ENCODE measurements at places on chromosomes 4 and X.

DNA sequence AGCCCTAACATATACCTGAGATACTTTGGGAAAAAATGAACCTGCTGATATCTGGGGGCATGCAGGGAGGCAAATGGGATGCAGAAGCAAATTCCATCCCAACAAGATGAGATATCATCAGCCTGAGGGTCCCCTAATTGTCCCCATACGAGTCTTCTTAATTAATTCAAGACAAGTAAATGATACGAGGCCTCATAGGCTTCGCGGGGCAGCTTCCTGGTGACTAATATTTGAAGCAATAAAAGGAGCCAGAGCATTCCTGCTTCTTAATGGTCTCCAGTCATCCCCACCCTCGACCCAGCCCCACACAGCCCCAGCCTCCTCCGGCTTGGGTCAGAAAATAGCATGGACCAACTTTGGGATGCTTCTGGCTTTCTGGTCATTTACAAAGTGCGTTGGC, 99.6 kb upstream of the MSX1 start:
- no peak for DNase-seq

DNA sequence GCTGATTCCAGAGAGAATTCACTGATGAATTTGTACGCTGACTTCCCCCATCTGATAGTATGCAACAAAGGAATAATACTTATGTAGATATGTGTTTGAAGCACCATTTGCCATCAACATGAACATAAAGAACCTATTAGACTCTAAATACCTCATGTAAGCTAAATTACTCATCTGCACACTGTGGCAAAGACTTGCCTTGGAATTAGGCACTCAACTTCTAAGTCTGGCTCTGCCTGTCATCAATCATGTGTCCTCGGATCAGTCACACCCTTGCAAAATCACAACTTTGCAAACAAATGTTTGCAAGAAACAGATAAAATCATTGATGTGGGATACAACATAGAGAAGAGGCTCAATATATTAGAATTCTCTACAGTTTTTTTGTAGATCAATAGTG, 169.9 kb upstream of the LDB2 start:
- no peak for DNase-seq

GRCh38 chr4:175405961-175406360, 406.1 kb downstream of the GPM6A start:
- DNase-seq: no peak

DNA sequence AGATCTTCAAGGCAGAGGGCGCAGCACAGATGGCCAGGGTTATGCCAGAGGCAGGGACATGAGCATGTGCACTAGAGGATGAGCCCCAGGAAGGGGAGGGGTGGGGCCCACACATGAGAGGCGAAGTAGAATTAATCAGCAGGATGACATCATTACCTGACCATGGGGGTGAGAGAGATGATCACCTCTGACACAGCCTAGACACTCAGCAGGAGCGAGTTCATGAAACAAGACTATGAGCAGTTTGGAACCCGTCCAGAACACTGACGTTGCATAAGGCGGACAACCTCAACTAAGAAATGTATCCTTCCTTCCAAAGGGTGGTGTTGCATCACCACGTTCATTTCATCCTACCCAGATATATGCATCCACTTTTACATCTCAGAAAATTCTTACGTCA, 446.7 kb upstream of the TENM3 start:
- DNase-seq: no peak

GRCh38 chr4:123393721-123394120, 2.9 kb upstream of the SPRY1 start:
- no peak for DNase-seq

DNA sequence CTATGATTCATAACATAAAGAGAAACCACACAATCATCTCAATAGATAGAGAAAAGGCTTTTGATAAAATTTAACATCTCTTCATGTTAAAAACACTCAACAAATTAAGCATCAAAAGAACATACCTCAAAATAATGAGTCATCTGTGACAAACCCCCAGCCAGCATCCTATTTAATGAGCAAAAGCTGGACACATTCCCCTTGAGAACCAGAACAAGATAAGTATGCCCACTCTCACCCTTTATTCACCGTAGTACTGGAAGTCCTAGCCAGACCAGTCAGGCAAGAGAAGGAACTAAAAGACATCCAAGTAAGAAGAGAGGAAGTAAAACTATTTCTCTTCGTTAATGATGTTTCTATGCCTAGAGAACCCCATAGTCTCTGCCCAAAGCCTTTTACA, 507.2 kb downstream of the PABPC4L start:
- DNase-seq: no peak

- no peak for DNase-seq
Measured at GRCh38 chr4:40471923-40472322, 136.8 kb downstream of the CHRNA9 start.

DNA sequence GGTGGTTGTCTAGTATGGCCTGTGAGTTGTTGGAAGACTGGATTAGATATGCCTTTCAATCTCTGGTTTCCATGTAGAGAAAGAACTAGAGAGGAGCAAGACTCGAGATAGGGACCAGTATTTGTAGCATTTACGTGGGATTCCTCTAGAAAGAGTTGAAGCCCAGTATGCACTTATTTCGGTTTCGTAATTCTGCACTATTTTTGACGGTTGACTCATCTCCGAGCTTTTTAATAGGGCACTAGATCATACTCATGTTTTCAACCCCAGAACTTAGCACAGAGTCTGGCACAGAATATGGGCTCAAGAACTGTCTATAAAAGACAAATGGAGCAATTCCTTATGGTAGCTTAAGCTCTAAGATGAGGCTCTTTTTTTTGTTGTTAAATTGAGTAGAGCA, 15.7 kb downstream of the HELT start:
- DNase-seq: no peak

GRCh38 chrX:69229436-69229835, 64.2 kb upstream of the PJA1 start:
- peak; percentile 80 for DNase-seq

GRCh38 chrX:152537373-152537772, 86.3 kb upstream of the GABRA3 start:
- no peak for DNase-seq

DNA sequence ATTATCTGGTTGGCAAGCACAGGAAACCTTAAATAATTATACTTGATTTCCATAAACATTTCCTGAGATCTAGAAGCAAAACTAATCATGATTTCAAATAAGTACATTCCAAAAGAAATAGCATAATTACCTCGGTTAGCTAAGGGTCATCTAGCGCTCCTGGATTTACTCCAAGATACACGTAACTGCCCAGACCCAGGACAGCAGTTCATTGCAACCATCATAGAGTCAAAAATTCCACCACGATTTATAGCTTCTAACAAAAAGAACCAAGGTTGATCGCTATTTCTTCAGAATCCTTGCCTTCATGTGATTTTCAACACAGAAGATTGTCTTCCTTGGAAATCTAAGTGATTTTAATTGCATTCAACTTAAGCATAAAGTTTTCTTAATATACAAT, 1235.5 kb upstream of the TENM3 start:
- DNase-seq: no peak

DNA sequence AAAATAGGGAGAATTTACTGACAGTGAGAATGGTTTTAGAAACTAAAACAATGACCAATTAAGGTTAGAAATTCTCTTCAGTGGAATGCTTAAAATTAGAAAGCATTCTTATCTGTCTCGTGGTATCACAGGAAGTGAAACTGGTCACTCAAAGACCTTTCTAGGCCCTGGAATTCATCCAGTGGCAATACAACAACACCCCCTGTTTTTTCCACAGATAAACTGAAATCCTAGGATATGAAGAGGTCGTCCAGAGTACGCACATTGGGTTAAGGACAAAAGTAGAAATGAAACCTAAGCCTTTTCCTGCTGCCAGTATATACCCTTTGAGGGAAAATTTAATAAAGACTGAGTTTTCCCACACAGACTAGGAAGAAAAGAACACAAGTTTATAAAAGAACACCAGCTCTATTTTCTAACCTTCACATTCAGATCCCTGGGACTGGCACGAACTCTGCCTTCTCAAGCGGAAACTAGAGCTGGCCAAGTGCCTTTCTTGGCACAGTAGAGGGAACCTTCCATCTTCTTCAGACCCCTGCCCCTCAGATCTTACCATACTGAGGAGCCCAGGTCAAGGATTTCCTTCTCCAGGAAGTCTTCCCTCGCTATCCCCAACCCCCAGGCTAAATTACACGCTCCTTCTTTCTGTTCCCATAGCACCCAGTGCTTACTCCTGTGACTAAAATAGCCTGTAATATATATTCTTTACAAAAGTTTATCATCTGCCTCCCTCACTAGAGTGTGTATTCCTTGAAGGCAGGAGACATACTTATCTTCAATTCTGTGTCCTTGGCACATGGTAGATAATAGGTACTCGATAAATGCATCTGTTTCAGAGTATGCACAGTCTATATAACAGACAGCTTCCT, 16.9 kb downstream of the LHFPL1 start:
- DNase-seq: no peak

GRCh38 chr4:40685300-40685699, 55.6 kb upstream of the RBM47 start:
- no peak for DNase-seq

GRCh38 chrX:98207947-98208346, 1324.2 kb downstream of the RPA4 start:
- DNase-seq: no peak

- no peak for DNase-seq
Measured at GRCh38 chr4:48668254-48669017, 111.6 kb downstream of the FRYL start.

GRCh38 chr4:111802191-111802590, 343.1 kb upstream of the FAM241A start:
- no peak for DNase-seq

GRCh38 chrX:51334276-51334675, 1.7 kb downstream of the NUDT10 start:
- no peak for DNase-seq

GRCh38 chrX:8604131-8604530, 127.8 kb downstream of the ANOS1 start:
- DNase-seq: no peak

GRCh38 chrX:115709039-115709438, 148.1 kb downstream of the PLS3 start:
- no peak for DNase-seq

DNA sequence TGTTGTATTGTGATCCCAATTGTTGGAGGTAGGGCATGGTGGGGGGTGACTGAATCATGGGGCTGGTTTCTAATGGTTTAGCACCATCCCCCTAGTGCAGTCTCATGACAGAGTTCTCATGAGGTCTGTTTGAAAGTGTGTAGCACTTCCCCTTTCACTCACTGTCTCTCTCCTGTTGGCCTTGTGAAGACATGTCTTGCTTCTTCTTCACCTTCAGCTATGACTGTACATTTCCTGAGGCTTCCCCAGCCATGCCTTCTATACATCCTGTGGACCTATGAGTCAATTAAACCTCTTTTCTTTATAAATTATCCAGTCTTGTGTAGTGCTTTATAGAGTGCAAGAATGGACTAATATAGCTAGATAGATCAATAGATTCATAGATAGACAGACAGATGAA, 230.0 kb downstream of the MAGEE1 start:
- no peak for DNase-seq

DNA sequence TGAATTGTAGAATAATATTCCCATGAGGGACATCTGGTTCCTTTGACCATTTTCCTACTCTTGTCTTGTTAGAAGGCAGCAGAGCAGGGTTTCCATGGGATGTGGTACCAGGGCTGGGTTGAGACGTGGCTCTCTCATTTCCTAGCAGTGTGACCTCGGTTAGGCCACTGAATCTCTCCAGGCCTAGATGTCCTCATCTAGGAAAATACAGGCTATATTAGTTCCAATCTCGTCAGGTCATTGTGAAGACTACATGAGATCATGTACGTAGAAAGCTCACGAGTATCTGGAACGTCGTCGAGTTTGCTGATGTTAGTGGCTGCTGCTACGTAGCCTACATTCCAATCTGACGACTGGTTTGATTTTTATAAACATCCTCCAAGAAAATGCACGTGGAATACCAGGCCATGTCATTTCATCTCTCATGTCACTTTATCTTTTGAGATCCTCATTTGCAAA, 278.2 kb upstream of the GATB start:
- peak; percentile 62 for DNase-seq

DNA sequence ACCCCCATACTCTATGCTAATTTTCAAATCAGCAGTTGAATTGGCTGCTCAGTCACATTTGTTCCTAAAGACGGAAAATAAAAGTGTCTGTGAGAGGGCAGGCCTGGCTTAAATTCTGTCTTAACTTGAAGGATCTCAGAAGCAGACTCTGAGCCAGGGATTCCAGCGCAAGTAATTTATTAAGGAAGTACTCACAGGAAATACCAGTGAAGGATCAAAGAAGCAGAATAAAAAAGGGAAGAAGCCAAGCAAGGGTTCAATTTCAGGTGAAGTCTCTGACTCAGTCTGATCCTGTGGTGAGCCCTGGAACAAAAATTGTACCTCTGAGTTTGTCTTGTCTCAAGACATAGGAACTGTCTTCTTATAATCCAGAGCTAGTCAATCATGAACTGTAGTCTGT, 52.2 kb downstream of the IL1RAPL1 start:
- no peak for DNase-seq

GRCh38 chr4:108036213-108036612, 46.5 kb downstream of the HADH start:
- no peak for DNase-seq

DNA sequence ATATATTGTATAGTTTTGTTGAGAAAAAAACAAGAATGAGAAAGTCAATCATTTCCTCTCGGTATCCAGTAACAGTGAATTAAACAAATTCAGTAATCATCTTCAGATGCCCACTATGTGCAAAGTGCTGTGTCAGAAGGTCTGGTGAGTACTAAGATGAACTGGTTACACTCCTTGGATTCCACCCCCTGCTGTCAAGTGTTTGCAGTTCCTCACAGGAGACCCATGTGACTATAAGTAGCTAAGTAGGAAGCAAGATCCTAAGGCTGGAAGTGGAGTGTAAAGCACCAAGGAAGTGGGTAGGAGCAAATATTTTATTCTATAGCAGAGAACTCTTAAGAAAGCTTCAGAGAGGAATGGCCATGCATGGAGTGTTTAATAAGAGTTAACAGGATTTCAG, 73.6 kb downstream of the SNX25 start:
- no peak for DNase-seq

DNA sequence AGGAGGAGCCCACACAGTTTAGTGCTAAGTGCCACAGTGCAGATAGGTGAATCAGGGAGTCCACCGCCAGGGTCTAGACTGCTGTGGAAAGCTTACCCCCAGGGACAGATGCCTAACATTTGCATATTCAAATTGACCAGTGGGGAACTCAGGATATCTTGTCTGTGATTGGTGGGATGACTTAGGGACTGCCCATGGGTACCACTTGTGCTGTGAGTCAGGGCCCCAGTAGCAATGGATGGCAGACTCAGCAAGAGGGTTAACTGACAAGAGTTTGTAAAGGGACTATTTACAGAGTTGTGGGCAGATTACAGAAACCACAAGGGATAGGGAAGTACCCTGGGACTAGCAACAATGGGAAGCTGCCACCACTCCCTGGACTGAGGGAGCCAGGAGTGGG, 282.1 kb downstream of the BCOR start:
- DNase-seq: no peak

GRCh38 chr4:85406185-85406584, 68.8 kb upstream of the ARHGAP24 start:
- DNase-seq: no peak

GRCh38 chr4:185343726-185344581, 51.8 kb downstream of the LRP2BP start:
- peak; percentile 31 for DNase-seq

- DNase-seq: no peak
Measured at GRCh38 chrX:107205770-107206696, at the start of the genes DNAAF6 and NUP62CL. Gene DNAAF6, plus strand, starts transcription at chrX:107206611. Its CDS starts 6,265 bp downstream, at chrX:107212876. Gene NUP62CL, minus strand, starts transcription at chrX:107206433. Its CDS starts 31,287 bp downstream, at chrX:107175146.

GRCh38 chr4:74056858-74057562, 18.5 kb upstream of the CXCL3 start:
- peak; percentile 21 for DNase-seq
